Mucosa of gallbladder (tissue), 1 donor: ENCODE measurements at places on chromosomes 5 and 9. TPM values are rescaled to one million over a fixed set of nuclear protein-coding genes. Genes with fewer than 3 reads are reported as not detected.

Gene IL13
- not detected for total RNA-seq

Gene ANKRD31
- 0.17 TPM for total RNA-seq

- no peak for DNase-seq
Measured at GRCh38 chr9:135580664-135581380, 19.3 kb downstream of the PAEP start.

DNA sequence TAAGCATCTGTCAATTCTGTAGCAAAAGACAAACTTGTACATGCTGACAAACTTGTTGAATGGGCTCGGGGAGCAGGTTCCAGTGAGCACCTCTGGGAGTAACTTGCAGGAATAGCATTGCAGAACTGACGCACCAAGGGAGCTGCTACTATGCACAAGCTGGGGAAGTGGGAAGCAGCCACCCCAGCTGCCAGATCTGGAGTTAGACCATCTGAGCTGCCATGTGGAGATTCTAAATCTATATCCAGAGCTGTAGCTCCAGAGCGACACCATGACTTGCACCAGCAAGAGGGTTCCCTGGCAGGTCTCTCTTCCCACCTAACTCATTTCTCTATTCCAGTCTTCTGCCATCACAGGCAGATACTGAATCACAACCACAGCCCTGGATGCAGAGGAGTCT is 346.0 kb upstream of the PANK3 start:
- no peak for DNase-seq

DNA sequence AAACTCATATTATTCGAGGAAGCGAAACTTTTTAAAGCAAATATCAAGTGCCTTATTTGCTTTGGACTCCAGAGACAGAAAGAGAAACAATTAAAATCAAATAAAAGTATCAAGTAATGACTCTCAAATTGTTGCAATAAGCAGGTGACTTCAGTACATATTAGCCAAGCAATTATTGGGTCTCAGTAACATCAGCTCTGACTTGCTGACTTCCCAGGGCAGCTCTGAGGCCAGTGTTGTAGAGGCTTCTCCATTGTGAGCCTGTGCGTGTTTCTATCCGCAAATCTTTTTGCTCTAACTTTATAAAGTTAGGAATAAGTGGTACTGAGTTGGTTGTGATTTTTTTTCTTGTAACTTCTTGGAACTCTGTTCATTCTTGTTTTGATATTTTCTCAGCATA is 186.8 kb upstream of the PRLR start:
- no peak for DNase-seq

DNA sequence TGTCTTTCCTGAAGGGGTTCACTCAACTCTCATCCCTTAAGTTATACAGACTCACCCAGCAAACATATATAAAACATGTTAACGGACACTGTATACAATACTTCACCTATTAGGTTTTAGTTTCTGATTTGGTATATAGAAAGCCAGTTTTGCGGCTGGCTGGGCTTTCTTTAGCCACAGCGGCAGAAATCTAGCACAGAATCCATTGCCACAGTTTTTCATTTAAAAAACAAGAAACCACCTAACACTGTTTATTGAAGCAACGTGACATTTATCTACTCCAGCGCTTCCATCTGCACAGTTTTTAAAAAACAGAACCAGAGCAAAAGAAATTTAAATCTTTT is 67.3 kb downstream of the SNX30 start:
- DNase-seq = no peak

DNA sequence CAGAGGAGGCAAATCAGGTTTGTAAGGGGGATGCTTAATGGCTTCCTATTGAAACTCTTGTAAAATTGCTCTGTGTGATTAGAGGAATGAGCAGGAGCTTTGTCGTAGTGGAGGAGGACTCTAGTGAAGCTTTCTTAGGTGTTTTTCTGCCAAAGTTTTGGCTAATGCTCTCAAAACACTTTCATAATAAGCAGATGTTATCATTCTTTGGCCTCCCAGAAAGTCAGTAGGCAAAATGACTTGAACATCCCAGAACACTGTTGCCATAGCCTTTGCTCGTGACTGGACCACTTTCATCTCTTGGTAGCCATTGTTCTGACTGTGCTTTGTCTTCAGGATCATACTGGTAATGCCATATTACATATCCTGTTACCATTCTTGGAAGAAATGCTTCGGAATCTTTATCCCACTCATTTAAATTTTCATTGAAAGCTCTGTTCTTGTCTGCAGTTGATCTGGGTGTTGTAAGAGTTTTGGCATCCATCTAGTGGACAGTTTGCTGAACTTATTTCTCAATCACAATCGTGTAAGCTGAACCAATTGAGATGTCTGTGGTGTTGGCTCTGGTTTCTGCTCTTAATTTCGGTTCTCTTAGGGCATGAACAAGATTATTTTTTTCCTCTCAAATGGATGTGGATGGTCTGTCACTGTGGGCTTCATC is 187.6 kb downstream of the COMMD10 start:
- no peak for DNase-seq
